ENCODE measurements at places on chromosomes 7 and 10.

- no peak for DNase-seq
Observed at GRCh38 chr7:97006055-97006815, 882 bp downstream of the DLX6 start.

- DNase-seq: no peak
Observed at GRCh38 chr7:36071605-36072004, 81.4 kb upstream of the EEPD1 start.

DNA sequence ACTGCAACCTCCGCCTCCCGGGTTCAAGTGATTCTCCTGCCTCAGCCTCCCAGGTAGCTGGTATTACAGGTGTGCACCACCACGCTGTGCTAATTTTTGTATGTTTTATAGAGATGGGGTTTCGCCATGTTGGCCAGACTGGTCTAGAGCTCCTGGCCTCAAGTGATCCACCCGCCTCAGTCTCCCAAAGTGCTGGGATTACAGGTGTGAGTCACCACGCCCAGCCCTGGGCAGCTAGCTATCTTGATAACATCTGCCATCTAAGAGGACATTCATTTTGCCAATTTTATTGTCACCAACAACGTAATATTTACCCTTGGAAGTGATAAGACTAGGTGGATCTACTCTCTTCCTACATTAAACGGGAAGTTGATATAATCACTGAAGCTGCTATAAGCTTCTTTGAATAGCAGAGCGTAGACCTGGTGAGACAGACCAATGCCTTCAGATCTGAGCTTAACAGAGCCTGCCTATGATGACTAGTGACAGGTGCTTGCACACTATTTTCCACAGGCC, 39.7 kb upstream of the SLC35B4 start:
- no peak for DNase-seq

DNA sequence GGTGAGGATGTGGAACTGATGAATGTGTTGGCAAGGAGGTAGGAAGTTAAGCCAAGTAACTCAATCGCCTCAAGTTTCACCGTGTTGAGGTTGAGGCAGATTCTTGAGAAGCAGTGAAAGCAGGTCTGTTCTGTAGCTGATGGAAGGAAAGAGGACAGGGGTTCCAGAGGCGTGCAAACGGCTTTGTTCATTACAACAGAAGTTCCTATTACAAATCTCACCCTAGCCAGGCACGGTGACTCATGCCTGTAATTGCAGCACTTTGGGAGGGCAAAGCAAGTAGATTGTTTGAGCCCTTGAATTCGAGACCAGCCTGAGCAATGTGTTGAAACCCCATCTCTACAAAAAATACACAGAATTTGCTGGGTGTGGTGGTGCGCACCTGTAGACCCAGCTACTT, 36.9 kb upstream of the PTF1A start:
- no peak for DNase-seq

DNA sequence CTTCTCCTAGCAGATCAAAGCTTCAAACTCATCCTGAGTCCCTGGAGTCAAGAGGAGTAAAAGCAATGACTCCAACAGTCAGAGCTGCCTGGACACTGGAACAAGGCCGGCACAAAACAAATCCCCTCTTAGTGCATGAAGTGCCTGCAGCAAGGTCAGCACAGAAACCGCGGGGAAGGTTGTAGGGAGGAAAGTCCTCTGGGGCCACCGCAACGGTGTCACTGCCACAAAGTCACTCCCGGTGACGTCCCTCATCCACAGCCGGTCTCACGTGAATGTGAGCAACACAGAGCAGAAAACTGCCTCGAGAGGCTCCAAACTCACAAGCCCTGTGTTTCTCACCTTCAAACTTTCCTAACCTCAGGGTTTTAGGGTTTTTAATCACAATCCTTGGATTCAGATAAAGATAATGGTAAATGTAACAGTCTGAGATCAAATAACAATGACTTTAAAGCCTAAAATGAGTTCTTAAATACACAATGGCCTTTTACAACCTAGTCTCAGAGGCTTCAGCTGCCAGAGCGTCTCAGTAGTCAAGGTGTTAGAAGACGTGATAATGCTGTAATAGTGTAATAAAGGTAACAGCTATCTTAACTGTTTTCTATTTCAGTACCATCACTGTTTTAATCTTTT, 274.3 kb downstream of the ZMYND11 start:
- DNase-seq: no peak

Data from dorsolateral prefrontal cortex (tissue), 122 donors.